NCI-H774 (cell line): ENCODE measurements at places on chromosomes 2 and 18.

- DNase-seq = no peak
Observed at GRCh38 chr18:41928581-41928980, 26.5 kb upstream of the PIK3C3 start.

GRCh38 chr18:841647-842370, 29.8 kb upstream of the YES1 start:
- no peak for DNase-seq

DNA sequence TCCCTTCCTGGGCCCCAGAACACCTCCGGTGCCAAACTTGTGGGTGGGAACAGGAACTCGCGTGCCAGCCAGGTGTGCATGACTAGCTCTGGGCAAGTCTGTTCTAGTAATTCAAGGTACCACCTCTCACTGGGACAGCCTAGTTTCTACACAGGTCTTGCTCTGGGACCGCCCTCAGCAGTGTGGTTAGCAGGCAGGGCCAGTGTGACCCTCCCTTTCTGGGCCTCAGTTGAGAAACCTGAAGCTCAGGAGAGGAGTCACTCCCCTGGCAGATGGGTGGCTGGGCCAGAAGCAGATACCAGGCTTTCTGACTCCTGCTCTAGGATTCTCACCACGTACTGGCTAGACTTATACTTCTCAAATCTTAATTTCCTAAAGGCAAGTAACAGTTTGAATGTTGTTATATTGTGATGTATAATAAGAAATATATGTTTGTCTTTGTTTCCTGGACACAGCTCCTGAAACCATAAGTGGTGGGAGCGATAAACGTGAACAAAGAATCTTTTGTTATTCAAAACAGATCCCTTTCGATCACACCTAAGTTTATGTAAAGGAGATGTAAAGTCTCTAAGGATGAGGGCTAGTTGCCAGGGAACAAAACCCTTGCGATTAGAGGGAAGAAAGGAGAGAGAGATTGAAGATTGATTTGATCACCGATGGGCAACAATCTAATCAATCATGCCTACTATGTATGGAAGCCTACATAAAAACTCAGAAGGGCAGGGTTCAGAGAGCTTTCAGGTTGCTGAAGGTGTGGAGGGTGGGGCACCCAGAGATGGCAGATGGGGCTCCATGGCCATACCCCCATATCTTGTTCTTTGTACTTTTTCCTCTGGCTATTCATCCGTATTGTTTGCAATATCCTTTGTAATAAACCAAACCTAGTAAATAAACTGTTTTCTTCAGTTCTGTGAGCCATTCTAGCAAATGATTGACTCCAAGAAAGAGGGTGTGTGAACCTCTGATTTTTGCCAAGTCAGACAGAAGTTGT, 952 bp upstream of the UGT1A6 start:
- DNase-seq = no peak

DNA sequence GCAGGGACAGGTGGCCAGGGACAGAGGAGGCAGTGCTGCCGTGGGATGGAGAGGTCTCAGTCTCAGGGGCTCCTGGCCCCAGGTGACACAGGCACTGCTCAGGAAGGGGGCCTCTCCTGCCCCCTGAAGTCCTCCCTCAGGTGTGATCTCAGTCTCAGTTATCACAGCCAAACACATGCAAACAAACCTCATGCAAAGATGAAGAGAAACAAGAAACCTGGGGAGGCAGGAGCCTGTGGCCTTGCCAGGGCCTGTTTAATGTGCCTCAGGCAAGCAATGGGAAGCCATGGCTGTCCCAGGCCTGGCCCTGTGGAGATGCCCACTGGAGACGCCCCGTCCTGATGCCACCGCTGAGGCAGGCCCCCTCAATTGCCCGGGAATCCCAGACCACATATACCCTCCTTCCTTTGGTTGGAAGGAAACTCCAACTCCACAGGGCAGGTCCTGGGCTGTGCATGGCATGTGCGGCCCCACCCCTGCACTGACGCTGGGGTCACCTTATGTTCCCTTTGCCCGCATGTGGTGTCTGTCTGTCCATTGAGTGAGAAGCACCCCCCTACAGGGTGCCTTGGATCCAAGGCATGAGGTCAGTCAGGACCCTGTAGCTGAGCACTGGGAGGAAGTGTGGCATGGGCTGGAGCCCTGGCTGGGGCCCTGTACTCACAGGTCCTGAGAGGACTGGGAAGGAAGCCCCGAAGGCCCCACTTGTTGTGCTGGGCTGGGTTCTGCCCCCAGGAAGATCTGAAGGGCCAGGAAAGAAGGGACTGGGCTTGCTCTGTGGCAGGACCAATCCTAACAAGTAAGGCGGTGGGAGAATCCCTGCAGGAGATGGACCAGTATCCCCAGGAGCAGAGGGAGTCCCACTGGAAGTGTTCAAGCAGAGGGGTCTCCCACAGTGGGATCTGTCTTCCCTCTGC, 68.8 kb upstream of the RAB6C start:
- DNase-seq = no peak

GRCh38 chr2:1891971-1892486, 147.7 kb upstream of the PXDN start:
- no peak for DNase-seq

- no peak for DNase-seq
Observed at GRCh38 chr18:13211534-13211933, 7.0 kb upstream of the LDLRAD4 start.

DNA sequence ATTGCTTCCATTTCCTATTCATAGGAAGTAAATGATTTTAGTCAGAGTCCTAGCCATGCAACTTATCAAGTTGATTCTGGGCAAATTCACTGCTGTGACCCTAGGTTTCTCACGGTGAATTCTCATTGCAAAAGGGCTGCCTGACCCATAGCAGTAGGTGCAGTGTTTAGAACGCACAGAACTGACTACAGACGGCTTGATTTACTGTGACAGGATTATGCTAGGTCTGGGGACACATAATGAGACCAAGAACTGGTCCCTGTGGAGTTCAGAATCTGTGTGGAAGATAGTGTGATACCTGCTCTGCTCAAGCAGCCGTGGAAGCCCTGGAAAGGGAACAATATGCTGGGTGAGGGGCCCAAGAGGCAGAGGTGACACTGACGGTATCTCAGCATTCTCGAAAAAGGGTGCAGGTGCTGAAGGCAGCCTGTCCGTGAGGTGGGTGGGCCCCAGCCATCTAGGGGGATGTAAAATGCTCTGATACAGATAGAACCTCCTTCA, 46.4 kb downstream of the ABCG8 start:
- DNase-seq = no peak

DNA sequence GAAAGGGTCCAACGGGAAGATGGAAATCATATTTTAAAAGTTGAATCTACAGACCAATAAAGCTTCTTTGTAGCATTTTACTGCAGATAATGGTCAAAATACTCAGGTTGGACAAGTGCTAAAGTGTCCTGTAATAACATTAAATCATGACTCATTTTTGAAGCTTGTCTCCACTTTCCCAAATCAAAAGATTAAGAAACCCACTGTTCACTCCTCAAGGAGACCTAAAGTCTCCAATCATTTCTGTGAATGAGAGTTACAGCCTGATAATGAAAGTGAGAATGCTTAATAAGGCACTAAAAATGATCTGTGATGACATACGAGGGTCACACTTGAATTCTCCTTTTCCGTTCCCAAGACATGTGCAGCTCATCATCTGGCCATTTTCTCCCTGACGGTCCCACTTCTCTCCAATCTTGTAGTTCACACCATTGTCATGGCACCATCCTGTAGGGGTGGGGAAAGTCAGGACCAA, 53.4 kb downstream of the ATIC start:
- DNase-seq = no peak

DNA sequence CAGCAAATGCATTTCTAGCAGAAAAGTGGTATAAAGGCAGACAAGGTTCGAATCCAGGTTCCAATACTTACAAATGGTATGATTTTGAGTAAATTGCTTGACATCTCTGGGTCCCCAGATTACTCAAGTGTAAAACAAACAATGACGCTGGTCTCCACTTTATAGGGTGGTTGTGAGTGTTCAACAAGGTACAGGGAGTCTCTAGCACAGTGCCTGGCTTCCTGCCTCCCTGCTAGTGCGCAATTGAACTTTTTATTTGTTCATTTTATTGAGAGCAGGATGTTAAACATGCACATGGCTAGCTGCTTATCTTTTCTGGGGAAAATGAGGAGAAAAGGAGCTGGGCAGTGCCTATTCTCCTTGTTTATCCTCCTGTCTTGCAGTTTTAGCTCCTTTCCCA, 74.9 kb upstream of the MYL1 start:
- DNase-seq = no peak

GRCh38 chr18:14945984-14946383, 198.0 kb downstream of the ANKRD30B start:
- DNase-seq = no peak
